ENCODE measurements at places on chromosomes 3 and 15.

- DNase-seq, result no peak
These were observed 39.2 kb downstream of the SLC6A11 start for GRCh38 chr3:10855083-10855870.

- no peak for DNase-seq
These were observed 16.0 kb downstream of the DZIP3 start for GRCh38 chr3:108605491-108605890.

- DNase-seq, result no peak
These were observed 77.8 kb downstream of the NBEAL2 start for GRCh38 chr3:47057212-47057671.

DNA sequence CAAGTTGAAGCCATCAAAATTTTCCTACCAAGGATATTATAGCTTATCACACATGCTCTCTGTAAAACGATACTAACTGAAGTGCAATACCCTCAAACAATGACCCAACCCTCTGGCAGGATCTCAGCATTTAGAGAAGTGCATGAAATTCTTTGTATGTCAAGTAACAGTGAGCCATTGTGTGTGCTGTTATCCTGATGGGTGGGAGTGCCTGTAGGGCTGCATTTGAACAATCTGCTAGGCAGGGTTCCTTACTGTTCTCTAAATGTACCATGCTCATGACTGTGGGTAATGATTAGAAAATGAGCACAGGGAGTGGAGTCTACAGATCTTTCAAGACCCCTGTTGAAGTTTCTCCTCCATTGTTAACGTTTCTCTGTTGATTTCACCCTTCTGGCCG is 398.1 kb downstream of the NSUN3 start:
- no peak for DNase-seq

DNA sequence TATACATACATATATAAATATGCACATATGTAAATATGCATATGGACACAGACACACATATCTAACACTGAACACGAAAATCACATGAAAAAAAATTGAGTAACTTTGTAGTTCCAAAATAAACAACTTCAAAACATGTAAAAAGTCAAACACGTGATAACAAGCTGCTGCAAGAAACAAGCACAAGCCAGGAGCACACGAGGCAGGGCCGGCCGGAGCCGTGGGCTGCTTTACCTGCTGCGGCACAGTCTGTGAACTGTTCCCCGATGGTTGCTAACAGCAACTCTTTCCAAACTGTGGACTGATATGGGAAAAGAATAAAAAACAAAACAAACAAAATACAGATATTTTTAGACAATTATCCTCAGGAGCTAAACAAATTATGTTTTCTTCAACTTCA is 31.6 kb downstream of the EIF4E3 start:
- DNase-seq, result no peak

GRCh38 chr3:45105855-45106671 is 40.1 kb downstream of the CDCP1 start:
- DNase-seq, result peak; percentile 75

GRCh38 chr3:2484162-2485026 is 385.7 kb downstream of the CNTN4 start:
- DNase-seq, result no peak

GRCh38 chr3:11820531-11821041 is 26.1 kb downstream of the TAMM41 start:
- DNase-seq, result no peak

GRCh38 chr3:177979703-177980102 is 556.5 kb upstream of the KCNMB2 start:
- no peak for DNase-seq

DNA sequence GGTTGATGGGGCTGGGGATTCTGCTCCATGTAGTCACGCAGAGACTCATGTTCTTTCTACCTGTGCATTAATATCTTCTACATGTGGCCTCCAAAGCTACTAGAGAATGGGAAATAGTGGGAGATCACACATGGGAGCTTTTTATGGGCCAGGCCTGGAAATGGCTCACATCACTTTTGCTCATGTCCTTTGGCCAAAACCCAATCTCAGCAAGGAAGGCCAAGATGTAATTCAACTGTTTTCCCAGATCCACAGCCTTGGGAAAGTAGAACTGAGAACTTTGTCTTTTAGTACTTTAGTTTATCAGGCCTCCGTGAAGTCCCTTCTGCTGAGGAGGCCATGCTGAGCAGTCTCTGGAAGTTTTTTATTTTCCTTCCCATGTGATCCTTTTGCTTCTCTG is 73.2 kb upstream of the SLC4A7 start:
- no peak for DNase-seq

- no peak for DNase-seq
These were observed 41.5 kb downstream of the MGLL start for GRCh38 chr3:127780536-127781400.

DNA sequence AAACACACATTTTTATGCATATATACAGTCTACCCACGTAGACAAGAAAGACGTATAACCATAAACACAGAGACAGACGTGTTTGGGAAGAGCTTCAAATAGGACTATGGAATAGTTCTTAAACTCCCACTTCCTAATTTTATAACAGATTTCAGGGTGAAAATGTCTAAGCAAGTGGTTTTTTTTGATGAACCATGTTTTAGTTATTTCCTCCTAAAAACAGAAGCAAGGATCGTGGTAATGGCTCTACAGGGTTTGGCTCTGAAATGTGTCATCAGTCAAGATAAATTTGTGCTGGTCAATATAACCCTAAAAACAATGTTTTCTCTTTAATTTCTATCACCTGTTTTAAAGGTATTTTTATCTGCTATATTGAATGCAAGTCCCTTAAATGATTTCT is 58.2 kb downstream of the FMN1 start:
- DNase-seq, result no peak

GRCh38 chr3:45873036-45873435 is 13.3 kb upstream of the CCR9 start:
- no peak for DNase-seq

GRCh38 chr15:62606376-62607113 is 436.0 kb upstream of the TPM1 start:
- peak; percentile 98 for DNase-seq

DNA sequence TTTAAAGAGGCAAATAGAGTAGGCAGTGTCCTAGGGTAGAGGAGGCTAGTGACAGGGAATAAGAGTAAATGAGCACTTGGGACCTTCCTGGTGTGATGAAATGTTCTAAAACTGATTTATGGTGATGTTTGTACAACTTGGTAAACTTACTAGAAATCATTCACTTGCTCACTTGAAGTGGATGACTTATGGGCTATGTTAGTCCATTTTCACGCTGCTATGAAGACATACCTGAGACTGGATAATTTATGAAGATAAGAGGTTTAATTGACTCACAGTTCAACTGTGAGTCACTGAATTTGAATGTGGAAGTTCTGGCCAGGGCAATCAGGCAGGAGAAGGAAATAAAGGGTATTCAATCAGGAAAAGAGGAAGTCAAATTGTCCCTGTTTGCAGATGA is 31.7 kb upstream of the DHX36 start:
- DNase-seq, result no peak

- DNase-seq, result no peak
These were observed 263.7 kb upstream of the LMCD1 start for GRCh38 chr3:8237893-8238292.

GRCh38 chr3:101725194-101725889 is 928 bp downstream of the CEP97 start:
- DNase-seq, result no peak

- no peak for DNase-seq
These were observed 132.6 kb downstream of the TNIK start for GRCh38 chr3:171327441-171328174.

GRCh38 chr15:41599061-41599460 is 40.0 kb downstream of the TYRO3 start:
- no peak for DNase-seq

- peak; percentile 76 for DNase-seq
These were observed 8.8 kb downstream of the RASGRP1 start for GRCh38 chr15:38555686-38556334.

DNA sequence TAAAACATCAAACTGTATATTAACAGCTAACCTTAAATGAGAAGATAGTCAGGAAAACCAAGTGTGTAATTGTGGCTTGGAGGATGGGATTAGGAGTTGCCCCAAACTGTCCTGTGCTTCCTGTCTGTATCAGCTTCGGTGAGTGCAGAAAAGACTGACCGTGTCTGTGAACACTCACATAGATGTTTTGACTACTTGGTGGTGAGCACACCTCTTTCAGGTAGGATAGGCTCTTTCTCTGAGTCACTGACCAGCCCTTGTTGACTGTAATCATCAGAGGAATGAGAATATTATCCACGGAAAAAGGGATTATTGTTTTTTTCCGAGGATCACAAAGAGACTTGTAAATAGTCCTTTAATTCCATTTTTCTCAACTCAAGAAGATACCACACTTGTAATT is 51.5 kb downstream of the GMNC start:
- DNase-seq, result no peak

DNA sequence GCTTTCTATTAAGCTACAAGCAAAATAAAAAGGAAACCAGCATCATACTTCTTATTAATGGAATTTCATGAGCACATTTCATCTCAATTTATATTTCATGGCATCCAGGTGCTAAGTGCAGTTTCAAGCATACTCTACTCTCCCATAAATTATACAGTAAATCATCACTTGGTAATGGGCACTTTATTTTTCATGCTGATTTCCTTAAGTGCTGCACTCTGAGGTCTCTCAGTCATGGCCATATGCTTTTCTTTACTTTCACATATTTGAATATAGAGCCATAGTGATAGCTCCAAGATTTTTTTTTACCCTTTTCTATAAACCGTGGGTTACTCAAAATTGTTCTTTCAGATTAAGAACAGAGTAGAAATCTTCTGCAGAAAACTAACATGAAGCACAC is 1505.7 kb upstream of the CADM2 start:
- DNase-seq, result no peak

GRCh38 chr3:123568034-123568433 is 16.8 kb downstream of the HACD2 start:
- DNase-seq, result no peak

DNA sequence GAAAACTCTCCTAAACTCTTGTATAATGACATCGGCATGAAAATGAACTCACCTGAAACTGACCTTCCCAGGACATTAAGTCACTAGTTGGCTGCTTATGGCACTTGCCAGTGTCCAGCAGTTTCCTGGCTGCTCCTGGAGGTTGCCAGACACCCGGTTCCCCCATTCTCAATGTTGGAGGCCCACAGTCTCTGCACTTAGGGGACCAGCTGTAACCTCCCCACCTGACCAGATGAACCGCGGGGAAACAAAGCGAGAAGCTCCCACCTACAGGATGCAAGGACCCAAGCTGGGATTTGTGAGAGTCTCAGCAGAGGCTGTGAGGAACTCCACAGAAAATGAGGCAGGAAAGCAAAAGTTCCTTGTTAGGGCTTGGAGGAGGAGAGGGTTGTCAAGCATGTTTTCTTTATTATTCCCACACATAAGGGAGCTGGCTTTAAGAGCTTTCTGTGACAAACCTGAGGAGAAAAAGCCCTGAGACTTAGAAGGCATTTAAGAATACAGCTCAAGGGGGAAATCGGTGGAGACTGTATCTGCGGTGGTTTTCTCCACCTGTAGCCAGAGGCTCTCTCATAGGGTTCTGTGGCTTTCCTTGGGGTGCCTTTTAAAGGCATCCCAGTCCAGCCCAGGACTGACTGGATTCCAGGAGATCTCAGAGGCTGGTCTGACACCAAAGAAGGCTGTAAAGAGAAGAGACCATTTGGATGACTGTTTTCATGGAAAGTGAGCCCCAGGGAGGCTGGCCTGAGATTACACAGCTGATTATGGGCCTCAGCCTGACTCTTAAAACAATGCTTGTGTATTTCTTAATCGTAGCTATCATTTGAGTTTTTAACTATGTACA is 4.6 kb downstream of the TPM1 start:
- DNase-seq, result no peak

- no peak for DNase-seq
These were observed 62.8 kb upstream of the HERC1 start for GRCh38 chr15:63896336-63897115.

- DNase-seq, result no peak
These were observed 6.6 kb downstream of the MAP2K5 start for GRCh38 chr15:67548862-67549651.

GRCh38 chr15:89174476-89174875 is 46.9 kb downstream of the RLBP1 start:
- DNase-seq, result no peak

GRCh38 chr3:38151667-38152265 is 13.3 kb downstream of the MYD88 start:
- DNase-seq, result no peak

DNA sequence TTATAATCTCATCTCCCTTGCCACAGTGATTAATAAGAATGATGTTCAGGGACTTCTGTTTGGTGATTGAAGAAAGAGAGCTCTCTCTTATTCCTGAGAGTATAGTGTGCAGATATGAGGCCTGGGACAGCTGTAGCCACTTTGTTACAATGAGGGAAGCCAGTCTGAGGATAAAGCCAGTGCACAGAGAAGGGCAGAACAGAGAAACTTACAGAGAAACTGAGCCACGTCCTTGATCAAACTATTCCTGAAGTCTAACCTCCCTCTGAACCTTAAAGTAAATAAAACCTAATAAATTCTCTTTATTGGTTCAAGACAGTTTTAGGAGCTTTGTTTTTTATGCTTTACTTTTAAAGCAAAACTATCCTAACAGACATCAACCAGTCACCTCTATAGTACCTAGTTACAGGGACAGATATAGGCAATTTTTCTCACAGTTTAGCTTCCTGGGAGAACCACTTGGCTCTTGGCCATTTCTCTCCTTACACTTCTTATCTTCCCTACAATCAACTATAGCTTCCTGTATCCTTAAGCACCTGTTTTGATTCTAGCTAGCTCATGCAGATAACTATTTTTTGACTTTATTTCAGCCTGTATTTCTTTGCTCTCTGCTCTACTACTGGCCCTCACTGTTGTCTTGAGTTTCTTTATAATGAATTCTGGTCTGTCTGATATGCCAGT is 284.4 kb downstream of the SHQ1 start:
- no peak for DNase-seq

DNA sequence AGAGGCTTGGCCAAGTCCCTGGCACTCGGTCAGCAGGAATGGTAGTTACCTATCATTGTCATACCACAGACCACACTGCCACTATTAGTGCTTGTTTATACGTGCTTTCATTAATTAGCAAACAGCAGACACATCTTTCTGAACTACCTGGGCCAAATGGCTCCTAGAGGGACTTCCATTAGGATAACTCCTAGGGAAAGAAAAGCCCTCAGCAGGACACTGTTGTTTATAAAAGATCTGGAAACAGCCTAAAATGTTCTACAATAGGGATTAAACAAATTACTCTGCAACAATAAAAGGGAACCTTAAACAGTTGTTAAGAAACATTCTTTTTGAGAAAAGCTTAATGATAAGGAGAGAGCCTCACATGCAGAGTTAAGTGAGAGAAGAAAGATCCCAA is 38.5 kb downstream of the ARHGEF3 start:
- DNase-seq, result no peak

DNA sequence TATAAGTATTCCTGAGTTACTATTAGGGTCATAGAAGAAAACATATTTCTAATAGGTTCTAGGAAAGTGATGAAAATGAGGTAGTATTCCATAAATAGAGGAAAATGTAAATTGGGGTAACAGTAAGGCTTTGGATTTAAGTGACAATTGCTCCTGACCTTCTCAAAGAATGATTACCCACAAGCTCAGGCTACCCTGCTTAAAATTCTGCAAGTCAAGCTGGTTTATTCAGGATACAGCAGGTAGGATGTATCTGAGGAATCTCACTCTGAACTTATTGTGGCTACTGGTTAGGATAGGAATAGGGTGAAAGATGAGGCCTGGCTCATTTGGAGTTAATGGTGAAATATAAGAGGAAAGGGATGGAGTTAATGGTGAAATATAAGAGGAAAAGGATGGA is 67.7 kb downstream of the CD200R1L start:
- DNase-seq, result no peak

- DNase-seq, result no peak
These were observed 80.7 kb downstream of the MBNL1 start for GRCh38 chr3:152349392-152349791.
